ENCODE measurements at places on chromosomes 4 and X.

DNA sequence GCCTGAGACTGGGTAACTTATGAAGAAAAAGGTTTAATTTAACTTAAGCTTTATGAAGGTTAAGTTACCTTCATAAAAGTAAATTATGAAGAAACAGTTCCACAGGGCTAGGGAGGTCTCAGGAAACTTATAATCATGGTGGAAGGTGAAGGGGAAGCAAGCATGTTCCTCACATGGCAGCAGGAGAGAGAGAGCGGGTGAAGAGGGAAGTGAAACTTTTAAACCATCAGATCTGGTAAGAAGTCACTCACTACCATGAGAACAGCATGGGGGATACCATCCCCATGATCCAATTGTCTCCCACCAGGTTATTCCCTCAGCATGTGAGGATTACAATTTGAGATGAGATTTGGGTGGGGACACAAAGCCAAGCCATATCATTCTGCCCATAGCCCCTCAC is 944.7 kb upstream of the NDST4 start:
- DNase-seq, result no peak

DNA sequence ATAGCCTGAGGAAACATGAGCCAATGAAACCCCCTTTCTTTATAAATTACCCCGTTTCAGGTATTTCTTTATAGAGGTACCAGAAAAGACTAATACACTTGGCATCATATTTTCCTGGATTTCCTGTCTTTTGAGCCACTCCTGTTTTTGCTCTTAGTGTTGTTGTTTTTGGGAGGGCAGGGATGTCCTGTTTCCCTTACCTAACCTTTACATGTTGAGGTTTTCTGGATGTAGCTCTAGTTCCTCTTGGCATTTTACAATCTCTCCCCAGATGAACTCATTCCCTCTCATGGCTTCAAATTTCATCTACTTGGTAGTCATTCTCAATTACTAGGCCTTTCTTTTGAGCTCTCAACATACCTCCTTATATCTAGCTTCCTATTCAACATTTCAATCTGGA is 104.1 kb upstream of the MAB21L2 start:
- DNase-seq, result no peak

DNA sequence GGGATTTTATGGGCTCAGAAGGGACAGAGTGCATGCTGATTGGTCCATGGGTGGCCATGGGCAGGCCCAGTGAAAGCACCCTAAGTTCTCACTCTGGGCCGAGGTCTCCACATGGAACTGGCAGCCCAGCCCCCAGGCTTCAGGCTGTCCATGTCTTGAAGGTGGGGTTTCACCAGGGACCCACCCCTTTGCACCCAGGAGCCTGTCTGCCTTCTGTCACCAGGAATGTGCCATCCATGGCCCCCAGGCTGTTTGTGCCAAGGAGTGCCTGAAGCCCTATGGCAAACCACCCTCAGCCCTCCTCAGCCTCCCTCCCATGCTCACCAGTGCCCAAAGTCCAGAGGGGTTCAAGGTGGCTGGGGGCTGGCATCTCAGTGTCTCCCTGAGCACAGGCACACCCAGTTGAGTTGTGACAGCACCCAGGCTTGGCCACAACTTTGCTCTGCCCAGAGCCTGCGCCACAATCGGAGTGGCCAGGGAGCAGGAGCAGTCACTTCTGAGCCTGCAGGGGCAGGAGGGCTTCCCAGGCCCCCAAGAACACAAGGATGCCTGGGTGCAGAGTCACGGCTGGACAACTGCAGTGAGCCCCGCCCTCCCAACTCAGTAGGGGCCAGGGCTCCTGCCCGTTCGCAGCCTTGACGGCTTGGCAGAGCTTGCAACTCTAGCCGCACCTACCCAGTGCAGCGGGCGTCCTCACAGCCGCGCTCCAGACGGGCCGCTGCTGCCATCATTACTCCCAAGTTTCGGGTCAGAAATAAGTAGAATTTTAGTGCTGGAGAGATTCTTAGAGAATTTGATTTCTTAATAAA is 185.3 kb upstream of the NUDT6 start:
- no peak for DNase-seq

- no peak for DNase-seq
These were observed 333.9 kb downstream of the ARHGAP24 start for GRCh38 chr4:85808864-85809263.

DNA sequence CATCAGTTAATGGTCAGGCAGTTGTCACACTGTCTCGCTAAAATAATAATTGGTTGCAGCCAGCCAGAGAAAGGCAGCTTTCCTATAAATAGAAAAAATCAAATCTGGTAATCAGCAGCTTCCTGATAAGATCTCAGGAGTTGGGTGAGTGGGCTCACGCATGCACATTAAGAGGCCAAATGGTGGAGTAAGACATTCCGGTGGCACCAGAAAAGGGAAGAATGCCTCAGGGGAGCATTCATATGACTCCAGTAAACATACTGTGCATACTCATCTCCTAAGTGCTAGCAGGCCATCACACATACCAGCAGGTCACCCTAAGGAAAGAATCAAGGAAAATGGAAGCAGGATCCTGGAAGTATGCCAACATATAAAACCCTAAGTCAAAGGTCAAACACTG is 40.1 kb downstream of the UGT2B15 start:
- no peak for DNase-seq

DNA sequence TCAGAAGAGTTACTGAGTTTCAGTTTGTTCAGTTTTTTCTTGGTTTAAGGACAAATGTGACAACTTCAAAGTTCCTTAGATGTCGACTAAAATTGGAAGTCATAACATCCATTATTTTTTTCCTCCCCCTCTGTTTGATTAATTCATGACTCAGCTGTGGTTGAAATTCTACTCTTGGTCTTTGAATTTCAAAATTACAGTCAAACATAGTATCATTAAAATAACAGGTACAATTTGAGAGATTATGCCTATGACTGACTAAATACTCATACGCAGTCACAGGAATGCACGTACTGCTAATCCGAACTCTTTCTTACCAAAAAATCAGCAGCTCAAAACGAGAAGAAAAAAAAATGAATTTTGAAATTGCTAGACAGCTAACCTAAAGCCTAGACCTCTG is 1434.8 kb downstream of the RAPGEF2 start:
- DNase-seq, result no peak

- peak; percentile 47 for DNase-seq
These were observed 22.7 kb upstream of the MSN start for GRCh38 chrX:65644621-65645289.

DNA sequence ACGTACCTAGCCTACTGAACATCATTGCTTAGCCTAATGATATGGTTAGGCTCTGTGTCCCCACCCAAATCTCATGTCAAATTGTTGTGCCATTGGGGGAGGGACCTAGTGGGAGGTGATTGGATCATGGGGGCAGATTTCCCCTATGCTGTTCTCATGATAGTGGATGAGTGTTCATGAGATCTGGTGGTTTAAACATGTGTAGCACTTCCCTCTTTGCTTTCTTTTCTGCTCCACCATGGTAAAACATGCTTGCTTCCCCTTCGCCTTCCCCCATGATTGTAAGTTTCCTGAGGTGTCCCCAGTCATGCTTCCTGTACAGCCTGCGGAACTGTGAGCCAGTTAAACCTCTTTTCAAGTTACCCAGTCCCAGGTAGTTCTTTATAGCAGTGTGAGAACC is 102.6 kb downstream of the RAPGEF2 start:
- no peak for DNase-seq

GRCh38 chrX:130347321-130347720 is 7.6 kb downstream of the SLC25A14 start:
- DNase-seq, result no peak

DNA sequence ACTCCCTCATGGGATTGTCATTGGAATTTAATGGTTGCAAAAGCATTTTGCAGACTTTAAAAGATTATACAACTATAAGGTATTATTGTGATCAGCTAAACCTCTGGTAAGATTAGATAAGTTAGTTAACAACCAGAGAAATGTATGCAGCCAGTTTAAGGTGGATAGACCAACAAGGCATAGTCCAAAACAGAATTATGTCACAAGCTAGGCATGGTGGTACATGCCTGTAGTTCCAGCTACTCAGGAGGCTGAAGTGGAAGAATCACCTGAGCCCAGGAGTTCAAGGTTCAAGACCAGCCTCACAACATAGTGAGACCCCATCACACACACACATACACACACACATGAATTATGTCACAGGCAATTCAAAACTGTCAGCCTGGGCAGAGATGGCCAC is 54.7 kb upstream of the KLHL13 start:
- DNase-seq, result no peak

GRCh38 chr4:825063-825970 is 612 bp downstream of the CPLX1 start:
- no peak for DNase-seq

- no peak for DNase-seq
These were observed 1048.7 kb upstream of the PRKX start for GRCh38 chrX:4762196-4762595.

DNA sequence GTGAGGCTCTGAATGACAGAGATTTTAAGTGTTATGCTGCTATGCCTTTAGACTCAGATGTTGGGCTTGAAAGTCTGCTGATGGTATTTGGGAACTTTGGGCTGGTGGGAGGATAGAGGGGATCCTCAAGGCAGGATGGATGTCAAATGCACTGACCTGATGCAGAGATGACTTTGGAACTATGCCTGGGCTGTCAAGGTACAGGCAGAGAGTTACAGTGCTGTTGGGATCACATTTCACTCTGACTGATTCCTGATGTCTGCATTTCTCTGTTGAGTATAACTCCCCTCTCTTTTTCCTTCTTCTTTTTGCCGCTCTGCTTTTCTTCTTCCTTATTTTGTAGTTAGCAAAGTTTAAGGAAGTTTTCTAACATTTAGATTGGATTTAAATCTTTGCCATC is 271.8 kb upstream of the ARX start:
- no peak for DNase-seq

- no peak for DNase-seq
These were observed 81.4 kb downstream of the IRF2 start for GRCh38 chr4:184392748-184393559.

DNA sequence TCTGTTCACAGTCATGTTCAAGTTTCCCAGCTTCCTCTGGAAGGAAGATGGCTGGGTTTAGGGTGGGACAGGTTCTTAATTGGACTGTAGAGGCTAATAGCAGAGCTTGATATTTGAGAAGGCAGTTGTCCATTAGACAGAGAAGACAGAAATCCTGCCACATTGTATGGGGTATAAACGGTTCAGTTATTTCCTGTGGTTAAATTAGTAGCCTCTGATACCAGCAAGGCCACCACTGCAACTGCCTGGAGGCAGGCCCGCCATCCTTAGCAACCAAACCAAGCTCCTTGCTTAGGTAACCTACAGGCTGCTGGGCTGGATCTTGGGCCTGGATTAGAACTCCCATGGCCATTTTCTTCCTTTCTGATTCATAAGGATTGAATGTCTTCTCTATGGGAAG is 1367.0 kb downstream of the PCDH7 start:
- no peak for DNase-seq

DNA sequence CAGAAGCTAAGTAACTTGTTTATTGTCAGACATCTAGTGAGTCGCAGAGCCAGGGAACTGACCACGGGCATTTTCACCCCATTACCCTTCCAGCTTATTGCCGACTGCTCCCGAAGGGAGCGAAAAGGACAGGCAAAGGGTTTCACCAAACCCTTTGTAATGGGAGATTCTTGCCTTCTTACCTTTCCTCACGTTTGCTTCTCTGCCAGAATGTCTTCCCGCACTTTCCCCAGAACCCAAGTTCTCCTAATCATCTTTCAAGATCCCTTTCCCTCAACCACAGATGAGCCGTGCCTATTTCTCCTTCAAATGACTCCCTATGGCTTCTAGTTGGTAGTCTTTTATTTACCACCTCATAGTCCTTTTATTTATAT is 520 bp upstream of the SRP72 start:
- peak; percentile 7 for DNase-seq

DNA sequence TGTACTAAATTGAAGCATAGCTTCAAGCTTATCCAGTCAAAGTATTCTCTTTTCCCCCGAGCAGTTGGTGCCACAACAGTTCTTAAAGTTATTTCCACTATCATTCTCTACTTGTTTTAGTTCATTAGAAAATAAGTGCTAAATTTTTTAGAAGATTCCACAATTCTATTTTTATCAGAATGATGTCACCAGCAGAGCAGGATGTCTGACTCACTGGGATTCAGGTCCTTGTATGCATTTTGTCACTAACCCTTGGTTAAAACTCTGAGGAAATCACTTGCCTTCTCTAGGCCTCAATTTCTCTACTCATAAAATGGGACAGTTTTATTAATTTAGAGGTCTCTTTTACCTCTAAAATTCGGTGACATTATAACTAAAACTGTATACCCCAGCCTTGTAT is 3.4 kb downstream of the DDX53 start:
- no peak for DNase-seq

DNA sequence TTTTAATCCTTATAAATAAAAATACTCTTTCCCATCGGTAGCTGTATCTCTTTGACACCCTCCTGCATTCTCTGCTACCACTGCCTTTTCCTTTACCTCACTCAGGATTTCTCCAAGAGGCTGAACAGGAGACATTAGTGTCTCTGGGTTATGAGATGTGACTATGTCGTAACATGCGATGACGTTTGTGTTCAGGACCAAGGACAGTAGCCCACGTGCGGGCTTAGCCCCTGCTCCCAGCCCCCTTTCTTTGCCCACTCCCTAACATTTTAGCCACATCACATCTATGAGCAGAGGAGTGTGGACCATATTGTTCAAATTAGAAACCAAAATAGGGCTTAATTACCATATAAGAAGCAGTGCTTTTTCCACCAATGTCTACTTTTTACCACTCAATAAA is 369.3 kb downstream of the FBXW7 start:
- no peak for DNase-seq

DNA sequence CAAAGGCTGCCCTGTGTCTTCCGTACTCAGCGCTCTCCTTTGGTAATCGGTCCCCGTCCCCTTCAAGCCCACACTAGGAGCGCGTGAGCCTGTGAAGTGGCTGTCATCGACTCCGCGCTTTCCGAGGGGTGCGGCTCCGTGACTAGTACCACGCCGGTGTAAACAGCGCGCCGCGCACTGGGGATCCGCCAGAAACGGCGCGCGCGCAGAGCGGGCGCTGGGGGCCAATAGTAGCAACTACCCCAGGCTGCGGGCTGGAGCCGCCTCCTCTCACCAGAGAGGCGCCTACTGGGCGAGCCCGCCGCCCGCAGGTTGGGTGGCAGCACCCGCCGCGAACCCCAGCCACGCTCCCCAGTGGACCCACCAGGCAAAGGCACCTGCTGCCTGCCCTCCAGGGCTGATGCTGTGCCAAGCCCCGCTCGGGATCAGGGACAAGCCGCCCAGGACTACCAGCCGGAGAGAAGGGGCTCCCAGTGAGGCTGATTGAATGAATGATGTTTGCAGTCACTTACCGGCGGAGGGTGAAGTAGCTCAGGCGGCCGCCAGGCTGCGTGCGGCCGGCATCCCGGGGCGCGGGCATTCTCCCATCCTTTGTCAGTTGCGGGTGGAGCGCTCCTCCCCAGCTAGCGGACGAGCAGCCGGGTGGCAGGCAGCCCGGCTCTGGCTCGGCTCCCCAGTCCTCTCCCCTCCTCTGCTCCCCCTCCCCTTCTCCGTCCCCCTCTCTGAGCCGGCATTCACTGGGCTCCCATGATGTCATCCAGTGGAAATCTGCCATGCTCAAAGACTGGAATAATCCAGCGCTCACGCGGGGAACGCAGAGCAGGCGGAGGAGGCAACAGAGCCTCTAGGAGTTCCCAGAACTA is 370.3 kb upstream of the SMIM31 start:
- DNase-seq, result no peak

- DNase-seq, result peak; percentile 63
These were observed 14.7 kb downstream of the NDP start for GRCh38 chrX:43958529-43958928.
